Islet precursor cell (in vitro differentiated cells): ENCODE measurements at places on chromosomes 11 and 22.

GRCh38 chr11:335779-336658 is 15.4 kb upstream of the IFITM3 start:
- peak; percentile 49 for DNase-seq

GRCh38 chr11:79406376-79406775 is 34.5 kb downstream of the TENM4 start:
- DNase-seq, result no peak

- DNase-seq, result no peak
These were observed 22.7 kb upstream of the RRM1 start for GRCh38 chr11:4071914-4072313.

- no peak for DNase-seq
These were observed 13.6 kb upstream of the OMP start for GRCh38 chr11:77089004-77089545.

DNA sequence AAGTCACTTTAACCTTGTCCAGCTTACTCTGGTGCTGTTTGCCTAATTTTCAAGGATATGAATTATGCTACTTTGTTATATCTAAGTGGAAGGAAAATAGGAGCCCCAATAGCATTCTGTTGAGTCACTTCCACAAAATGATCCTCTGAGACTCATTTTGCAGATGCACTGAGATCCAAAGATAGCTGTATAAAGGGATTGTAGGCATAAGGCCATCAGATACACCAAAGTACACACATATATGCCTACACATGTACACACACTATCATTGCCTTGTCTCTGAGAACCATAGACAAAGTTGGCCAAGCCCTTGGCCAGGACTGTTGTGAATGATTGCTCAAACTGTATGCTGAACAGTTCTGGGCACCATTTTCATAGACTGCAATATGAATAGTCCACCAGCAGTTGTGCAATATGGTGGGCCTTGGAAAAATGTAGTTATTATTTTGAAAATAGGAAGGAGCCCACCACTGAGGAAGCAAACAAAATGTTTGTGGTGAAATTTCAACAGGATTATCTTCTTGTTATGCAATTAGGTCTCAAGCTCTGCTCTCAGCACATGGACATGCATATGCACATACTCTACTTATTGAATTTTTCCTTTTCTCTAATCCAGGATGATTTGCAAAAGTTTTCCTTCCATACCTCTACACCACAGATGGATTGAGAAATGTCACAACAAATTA is 186.0 kb upstream of the CTSC start:
- DNase-seq, result no peak

DNA sequence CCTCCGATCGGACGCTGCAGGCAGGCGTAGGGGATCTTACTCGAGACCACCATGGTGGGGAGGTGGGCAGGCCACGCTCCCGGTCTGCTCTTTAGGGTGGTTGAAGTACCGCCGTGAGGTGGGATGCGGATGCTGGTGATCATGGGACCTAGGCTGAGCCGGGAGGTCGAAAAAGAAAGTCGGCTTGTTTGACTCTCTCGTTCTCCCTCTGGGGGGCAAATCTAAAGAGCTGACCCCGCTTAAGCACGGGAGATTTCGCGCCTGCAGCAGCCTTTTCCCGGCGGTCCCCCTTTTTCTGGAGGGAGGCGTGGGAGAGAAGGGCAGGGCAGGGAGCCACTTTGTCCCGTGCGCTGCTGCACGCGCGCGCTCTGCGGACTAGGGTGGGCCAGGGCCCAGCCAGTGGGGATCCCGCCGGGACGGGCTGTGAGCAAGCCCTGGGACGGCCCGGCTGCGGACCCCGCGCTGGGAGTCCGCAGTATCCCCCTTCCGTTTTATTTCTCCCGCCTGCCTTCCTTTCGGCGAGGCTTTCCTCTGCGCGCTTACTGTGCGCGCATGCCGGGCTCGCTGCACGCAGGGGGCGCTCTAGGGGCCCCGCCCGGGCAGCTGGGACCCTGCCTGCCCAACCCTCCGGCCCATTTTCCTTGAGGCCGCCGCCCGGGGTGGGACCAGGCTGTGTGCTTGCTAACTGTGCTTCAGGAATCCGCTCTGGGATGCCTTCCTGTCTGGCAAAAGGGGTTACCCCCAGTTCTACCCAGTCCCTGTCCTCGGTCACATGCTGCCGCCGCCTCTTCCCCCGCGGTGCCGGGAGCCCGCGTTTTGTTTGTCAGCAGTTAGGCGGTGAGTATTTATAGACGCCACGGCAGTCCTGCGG is 81.0 kb downstream of the PRR5L start:
- peak; percentile 88 for DNase-seq

DNA sequence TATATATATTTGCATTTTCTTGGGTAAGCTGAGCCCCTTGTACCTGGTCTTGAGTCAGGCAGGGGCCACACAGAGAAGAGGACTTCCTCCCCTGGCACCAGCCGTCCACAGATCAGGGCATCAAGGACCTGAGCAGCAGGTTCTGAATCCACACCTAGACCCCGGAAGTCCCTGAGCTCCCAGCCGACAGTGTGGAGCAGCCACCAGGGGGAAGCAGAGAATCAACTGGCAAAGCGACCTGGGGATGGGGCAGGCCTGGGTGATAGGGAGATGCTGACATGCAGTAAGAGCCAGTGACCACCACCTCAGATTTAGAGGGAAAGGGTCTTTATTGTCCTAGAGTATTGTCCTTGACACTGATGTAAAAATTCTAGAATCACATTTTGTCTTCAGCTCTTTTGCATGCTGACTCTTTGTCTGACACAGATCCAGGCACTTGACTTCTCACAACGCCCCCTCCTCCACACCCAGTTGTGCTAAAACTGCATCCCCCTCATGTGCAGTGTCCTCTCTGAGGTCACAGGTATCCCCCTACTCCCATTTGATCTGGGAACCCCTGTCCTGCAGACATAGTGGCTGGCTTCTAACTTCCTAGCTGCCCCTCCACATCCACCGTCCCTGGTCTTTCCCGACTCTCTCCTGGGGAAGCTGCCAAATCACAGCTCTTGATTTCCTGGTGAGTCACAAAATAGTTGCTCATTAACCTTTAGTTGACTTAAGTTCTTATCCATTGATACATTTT is 109.3 kb downstream of the GGTLC2 start:
- DNase-seq, result peak; percentile 88

DNA sequence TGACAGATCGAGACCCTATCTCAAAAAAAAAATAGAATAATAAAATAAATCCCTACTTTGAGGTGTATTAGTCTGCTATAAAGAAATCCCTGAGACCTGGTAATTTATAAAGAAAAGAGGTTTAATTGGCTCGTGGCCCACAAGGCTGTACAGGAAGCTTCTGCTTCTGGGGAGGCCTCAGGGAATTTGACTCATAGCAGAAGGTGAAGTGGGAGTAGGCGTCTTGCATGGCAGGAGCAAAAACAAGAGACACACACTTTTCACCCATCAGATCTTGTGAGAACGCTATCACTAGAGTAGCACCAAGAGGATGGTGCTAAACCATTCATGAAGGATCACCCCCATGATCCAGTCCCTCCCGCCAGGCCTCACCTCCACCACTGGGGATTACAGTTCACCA is 29.2 kb downstream of the CDPF1 start:
- DNase-seq, result no peak
